ENCODE measurements at places on chromosomes 12 and 14.

DNA sequence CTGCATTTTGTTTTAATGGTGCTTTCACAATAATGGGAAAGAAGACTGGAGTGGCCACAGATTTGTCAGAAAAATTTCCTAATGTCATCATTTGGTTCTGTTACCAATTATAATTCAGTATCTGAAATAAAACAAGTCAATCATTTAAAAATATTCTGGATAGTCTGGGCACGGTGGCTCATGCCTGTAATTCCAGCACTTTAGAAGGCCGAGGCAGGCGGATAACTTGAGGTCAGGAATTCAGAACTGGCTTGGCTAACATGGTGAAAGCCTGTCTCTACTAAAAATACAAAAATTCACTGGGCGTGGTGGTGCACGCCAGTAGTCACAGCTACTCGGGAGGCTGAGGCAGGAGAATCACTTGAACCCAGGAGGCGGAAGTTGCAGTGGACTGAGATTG, 4.0 kb upstream of the LIMA1 start:
- no peak for DNase-seq

GRCh38 chr14:106879241-106879640, 1352.9 kb downstream of the TMEM121 start:
- DNase-seq, result no peak

- no peak for DNase-seq
Observed at GRCh38 chr12:12899530-12900380, 8.4 kb downstream of the GPRC5A start.

DNA sequence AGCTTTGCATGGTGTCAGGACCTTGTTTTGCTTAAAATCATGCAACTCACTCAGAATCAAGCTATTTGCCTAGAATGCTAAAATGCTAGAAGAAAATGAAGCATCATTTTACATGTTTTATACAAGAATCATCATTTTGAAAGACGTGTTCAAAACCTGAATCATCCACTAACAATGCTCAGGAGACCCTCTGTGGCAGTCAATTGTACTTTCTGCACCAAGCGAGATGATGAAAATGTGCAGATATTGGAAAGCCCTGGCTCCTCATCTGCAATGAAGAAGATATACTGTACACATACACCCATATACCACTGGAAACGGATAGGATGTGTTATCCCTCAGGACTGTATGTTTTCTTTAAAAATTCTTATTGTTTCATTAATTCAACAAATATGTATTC, 92.7 kb downstream of the DYRK2 start:
- no peak for DNase-seq

- no peak for DNase-seq
Observed at GRCh38 chr14:32661216-32661615, 277.5 kb upstream of the NPAS3 start.

GRCh38 chr12:59695379-59695778, 99.5 kb downstream of the SLC16A7 start:
- no peak for DNase-seq

DNA sequence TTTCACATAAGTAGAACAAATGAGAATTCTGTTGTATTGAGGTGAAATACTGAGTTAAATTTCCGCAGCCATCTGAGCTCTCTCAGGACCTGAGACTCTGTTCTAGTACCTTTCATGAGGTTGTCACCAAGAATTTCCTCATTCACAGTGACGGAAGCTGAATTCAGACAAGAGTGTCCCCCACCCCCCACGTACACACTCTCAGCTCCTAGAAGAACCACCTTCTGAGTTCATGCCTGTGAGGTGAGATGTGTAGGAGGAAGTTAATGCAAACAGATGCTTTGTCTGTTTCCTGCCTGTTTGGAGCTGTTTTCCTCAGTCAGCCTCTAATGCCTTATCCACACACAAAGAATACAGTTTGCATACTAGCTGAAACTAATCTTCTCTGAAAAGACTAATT, 18.2 kb downstream of the BICDL1 start:
- DNase-seq, result no peak

- peak; percentile 56 for DNase-seq
Observed at GRCh38 chr12:12334367-12335040, 15.5 kb downstream of the MANSC1 start.
